KG1 (cell line): ENCODE measurements at places on chromosomes 12 and 14.

GRCh38 chr12:8696442-8697090 is 1.2 kb upstream of the RIMKLB start:
- no peak for DNase-seq

DNA sequence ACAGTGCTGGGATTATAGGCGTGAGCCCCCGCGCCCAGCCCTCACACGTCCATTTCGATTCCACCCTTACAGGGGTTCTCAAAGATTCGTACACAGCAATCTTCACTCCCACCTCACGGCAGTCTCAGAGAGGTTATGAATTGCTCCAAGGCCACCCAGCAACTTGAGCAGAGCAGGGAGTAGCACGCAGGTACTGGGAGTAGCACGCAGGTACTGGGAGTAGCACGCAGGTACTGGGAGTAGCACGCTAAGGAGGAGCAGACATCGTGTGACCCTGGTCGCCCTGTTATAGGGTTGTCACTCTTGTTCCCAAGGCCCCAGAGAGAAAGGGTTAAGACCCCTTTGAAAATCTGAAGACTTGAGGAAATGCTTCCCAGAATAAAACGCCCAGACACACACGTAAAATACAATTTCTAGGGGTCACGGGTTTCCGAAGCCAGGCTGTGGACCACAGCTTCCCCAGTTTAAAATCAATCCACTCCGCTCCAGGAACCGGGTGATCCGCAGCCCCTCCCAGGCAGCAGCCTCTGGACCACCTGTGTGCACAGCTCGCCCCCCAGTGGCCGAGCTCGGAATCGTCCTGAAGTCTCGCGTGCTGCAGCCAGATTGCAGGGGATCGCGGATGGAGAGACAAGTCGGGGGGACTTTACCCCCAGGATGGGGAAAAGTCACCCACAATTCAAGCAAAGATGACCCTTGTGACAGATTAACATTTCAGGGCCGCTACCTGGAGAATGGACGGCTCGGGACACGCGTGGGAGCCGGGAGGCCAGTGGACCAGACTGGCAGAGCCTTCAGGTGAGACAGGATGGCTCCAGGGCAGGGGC is 92.0 kb downstream of the SCARB1 start:
- peak; percentile 76 for DNase-seq

DNA sequence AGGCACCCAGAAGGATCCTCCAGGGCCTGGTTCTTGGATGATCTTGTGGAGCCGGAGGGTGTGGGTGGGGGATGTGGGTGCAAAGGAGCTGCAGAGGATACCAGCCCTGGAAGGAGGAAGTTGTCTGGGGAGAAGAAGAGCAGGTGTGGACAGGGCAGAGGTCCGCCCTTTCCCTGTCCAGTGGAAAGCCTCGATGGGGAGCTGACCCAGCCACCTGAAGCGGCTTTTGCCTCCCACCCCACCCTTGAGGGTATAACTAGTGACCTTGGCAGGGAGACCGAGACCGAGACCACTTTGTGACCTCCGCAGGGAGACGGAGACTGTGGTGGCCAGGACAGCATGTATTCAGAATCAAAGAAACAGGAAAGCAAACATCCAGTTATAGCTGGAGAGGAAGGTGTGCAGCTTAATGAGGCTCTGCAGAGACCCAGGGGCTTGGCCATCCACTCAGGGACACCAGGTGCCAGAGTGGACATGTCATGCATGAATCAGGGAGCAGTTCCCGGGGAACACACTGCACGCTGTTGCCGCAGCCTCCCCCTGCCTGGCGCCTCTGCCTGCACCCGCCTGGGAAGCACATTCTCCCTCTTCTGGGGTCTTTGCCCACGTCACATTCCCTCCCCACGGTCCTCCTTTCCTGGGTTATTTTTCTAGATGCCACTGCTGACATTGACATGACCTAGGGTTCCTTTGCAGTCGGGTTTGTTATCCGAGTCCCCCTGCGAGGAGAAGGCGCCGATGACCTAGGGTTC is 87.7 kb downstream of the ADGRD1 start:
- no peak for DNase-seq

DNA sequence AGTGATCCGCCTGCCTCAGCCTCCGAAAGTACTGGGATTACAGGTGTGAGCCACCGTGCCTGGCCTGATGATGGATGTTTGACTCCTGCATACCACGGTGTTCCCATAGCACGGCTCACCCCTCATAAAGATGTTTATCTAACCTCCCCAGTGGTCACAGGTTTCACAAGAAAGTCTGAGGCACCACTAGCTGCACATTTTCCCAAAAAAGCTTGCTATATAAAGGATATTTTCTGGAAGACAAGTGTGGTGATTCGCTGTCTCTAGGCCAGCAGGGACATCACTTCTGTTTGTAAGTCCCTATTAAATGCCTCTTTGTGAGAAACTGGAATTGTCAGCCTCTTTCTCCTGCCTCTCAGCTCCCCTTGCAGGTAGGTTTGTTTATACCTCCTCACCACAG is 18.3 kb downstream of the PLEK2 start:
- no peak for DNase-seq

- no peak for DNase-seq
Observed at GRCh38 chr12:108133482-108133881, 4.4 kb downstream of the WSCD2 start.

- DNase-seq, result no peak
Observed at GRCh38 chr12:70617450-70617849, 19.8 kb downstream of the PTPRB start.

DNA sequence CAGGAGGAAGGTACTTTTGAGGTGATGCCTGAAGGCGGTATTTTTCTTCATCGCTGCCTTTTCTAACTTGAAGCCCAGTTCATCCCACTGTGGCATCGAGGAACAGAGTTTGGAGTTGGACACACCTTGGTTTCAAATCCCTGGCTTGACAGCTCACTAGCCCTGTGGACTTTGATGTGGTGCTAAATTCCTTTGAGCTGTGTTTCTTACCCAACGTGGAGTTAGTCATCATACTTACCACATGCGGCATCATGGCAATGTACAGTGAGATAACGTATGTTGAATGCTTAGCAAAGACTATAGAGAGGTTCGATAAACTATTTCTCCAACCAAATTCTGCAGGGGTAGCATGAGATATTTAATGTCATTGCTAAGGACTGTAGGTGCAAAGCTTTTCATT is 3.4 kb downstream of the PLEKHG3 start:
- DNase-seq, result no peak

DNA sequence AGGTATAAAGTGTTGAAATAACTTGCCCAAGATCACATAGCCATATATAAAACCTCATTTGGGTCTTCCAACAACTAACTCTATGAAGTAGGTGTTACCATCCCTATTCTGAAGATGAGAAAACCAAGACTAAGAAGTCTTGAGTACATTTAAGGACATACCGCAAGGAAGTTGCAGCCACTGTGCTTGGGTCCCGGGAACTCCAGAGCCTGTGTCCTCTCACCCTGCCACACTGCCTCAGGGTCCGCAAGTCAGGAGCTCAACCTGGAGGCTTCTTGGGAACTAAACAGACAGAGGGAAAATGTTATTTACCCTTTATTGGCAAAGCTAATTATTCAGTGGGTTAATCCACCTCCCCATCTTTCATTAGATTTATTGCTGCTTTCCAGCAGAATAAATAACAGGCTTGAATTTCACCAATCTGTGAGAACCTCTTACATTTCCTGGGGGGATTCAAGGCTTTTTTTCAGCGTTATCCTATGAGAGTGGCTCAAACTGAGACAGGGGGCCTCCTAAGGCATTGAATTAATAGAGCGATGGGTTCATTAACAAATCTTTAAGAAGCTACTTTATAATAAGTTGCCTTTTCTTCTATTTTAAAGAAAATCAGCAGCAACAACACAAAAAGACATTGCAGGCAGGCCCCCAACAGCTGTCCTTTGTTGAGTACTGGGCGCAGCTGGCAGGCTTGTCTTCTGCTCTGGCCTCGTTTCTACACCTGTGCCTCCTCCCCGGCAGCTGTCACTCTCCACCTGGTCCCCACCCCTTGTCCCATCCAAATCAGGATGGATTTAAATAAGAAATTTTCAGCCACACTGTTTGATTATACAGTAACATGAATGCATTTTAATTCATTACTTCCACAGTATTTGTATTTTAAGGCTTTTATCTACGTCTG is 25.3 kb downstream of the PHLDA1 start:
- DNase-seq, result no peak

- no peak for DNase-seq
Observed at GRCh38 chr12:116861320-116861719, 19.9 kb downstream of the HRK start.

- DNase-seq, result no peak
Observed at GRCh38 chr12:67819902-67820301, 169.3 kb upstream of the IFNG-AS1 start.

GRCh38 chr14:52551696-52552062 is 626 bp downstream of the TXNDC16 start:
- DNase-seq, result peak; percentile 55

GRCh38 chr12:91142221-91142631 is 30.9 kb upstream of the LUM start:
- DNase-seq, result no peak

DNA sequence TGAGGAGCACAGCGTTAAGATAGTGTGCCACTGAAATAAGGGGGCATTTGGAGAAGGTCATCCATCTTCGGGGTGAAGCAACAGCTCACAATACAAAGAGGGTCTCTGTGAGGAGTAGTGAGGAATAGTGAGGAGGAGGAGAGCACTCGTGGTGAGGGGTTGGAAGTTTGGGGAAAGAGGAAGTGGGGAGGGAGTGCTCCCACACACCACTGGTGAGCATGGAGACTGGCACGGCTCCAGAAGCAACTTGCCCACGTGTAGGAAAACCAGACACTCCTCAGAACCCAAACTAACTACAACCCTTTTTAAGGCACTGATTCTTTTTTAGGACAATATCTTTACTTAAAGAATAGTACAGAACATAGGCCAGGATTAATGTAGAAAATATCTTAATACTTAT is 48.9 kb downstream of the GALNT8 start:
- DNase-seq, result no peak

DNA sequence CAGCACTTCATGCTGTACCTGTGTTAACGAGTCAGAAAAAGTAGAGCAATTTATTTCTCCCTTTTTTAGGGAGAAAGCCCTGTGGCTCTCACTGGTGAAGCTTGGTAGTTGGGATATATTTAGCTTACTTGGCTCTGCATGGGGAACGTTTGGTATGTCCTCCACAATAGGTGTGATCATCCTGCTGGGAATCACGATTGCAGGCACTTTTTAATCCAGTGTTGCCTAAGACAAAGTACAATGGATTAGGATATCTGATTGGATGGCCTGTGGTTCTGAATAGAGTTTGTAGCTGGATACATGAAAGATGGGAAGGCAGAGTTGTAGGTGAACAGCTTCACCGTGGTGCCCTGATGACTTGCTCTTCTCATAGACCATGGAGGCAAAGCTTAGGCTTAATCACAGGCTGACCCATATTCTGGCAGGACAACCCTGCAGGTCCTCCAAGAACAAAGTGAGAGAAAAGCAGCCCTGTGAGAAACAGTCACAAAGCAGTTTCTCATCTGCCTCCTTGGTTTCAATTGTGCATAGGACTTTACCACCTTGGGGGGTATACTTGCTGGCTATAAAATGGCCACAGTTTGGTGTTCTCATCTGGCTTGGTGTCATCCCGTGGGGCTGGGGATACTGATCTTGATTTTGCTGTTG is 7.5 kb downstream of the RESF1 start:
- no peak for DNase-seq

GRCh38 chr12:101004898-101005297 is 205.1 kb downstream of the SLC5A8 start:
- no peak for DNase-seq

GRCh38 chr14:92958373-92959188 is 35.6 kb downstream of the CHGA start:
- DNase-seq, result no peak

GRCh38 chr12:16300122-16300521 is 22.6 kb upstream of the SLC15A5 start:
- DNase-seq, result no peak

- DNase-seq, result no peak
Observed at GRCh38 chr14:99264691-99265450, 7.1 kb downstream of the BCL11B start.

- DNase-seq, result no peak
Observed at GRCh38 chr12:57896115-57896433, 45.3 kb upstream of the ATP23 start.

GRCh38 chr12:19222558-19222957 is 93.0 kb downstream of the PLEKHA5 start:
- no peak for DNase-seq

DNA sequence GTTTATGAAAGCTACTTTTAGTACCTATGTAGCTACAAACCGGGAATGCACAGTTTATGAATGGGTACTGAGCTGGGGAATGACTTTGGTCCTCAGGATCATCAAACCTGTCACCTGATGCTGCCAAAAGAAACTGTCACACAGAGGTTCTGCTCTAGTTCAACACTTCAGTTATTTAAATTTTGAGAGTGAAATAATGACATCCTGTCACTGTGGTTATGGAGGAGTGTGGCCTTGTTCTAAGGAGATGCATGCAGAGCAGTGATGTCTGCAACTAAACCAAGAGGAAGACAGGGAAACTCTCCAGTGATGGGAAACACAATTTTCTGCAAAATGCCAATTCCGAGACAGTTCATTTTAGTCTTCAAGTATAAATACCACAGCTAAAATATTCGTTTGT is 4.8 kb upstream of the AEBP2 start:
- no peak for DNase-seq

- no peak for DNase-seq
Observed at GRCh38 chr14:37587131-37587803, 7.8 kb downstream of the FOXA1 start.

DNA sequence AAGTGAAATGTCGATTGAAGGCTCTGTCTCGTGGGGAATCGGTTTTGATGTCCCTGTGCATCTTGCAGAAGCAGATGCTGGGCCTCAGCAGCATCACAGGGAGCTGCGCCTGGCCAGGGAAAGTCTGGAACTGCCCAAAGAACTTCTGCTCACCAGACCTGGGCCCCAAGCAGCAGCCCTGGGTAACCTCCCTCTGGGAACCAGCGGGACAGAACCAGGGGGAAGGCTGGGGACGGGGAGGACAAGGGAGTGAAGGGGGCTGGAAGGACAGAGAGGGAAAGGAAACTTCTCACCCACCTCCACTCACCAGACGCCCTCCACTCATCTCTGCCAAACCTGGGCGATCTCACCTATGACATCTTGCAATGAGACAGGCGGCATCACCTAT is 26.8 kb upstream of the C14orf180 start:
- no peak for DNase-seq

GRCh38 chr12:16604596-16605252 is 1.2 kb downstream of the LMO3 start:
- DNase-seq, result no peak

DNA sequence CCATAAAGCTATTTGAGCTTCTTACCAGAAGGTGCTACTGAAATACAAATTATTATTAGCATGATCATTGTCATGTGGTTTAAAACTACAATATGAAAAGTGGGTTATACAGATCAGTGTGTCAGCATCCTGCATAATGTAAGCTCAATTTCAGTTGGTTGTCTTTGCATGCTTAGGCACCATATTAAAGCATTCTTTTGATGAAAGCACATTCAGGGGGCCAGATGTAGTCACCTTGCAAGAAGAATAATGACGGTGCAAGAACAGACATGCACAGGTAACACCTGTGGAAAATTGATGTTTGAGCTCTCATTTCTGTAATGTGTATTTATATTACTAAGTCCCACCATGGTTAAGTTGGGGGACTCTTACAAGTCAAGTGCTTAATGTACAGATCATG is 123.9 kb downstream of the PAX9 start:
- DNase-seq, result no peak

- DNase-seq, result no peak
Observed at GRCh38 chr12:115672086-115672485, 605.4 kb downstream of the MED13L start.

- DNase-seq, result no peak
Observed at GRCh38 chr12:6444031-6444430, 724 bp upstream of the CD27 start.

GRCh38 chr14:27327095-27327494 is 729.3 kb upstream of the NOVA1 start:
- DNase-seq, result no peak
